ENCODE measurements at places on chromosomes 3 and 15.

DNA sequence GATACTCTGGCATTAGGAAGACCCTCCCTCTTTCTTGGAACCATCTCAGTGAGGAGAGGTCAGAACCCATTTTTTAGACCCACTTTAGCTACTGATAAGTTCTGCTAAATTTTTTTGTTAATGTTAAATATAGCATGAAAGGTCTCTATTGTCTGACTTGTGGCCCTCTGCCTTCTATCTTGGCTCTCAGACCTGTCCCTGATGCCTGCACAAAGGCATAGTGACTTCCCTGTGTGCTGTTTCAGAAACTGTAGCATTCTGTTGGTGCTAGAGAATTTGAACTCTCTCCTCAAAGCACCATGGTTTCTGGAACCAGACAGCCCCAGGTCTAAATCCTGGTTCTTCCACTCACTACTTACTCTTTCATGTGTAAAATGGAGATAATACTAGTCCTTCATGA lies 15.4 kb downstream of the MAPKBP1 start:
- no peak for DNase-seq

- DNase-seq: no peak
Observed at GRCh38 chr15:65902373-65902772, 33.1 kb downstream of the RAB11A start.

DNA sequence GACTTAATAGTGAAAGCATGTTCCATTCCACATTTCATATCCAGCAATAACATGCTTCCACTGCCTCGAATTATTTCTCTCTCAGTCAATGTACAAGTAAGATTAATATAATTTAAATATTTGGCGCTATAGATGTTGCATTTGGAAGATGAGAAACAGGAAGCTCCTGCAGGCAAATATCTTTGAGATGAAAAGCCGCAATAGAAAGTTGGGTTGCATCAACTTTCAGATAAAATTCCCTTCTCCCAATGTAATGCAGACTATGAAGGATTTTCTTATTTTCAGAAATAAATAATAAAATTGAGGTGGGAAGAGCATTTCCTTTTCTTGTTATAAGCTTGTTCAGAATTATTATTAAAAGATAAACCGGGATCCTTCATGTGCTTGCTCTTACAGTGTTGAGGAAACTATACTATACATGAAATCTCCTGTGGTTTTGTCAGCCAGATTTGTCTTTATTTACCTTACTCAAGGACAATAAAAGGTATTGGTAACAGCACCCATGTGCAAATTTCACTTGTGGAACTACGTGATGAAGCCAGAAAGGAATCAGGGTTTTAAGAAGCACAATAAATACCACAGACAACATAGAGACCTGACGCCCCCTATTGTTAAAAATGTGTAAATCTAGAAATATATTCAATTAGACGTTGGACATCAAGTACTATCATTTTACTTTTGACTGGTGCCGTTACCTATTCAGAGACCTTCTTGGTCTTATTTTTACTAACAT lies 307.0 kb downstream of the ARPP21 start:
- DNase-seq: no peak

DNA sequence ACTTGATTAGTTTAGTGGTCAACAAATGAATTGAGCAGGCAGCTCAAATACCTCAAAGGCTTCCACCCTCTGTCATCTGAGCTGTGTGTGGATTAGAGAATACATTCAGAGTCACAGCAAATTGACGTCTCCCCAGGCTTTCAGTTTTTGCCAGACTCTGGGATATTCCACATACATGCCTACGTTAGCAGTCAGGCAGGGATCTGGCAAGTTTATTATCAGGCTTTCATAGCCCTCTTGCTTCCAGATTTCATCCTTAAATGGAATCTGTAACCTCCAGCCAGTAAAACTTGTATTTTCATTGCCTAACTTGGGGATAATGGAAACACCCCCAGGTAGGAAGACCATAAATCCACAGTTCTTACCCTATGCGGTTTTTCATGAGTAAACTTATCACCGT lies 115.9 kb downstream of the RASA2 start:
- no peak for DNase-seq

- no peak for DNase-seq
Observed at GRCh38 chr3:145089337-145089736, 1071.6 kb downstream of the PLOD2 start.

GRCh38 chr3:110881069-110881468 lies 190.5 kb upstream of the NECTIN3 start:
- no peak for DNase-seq

DNA sequence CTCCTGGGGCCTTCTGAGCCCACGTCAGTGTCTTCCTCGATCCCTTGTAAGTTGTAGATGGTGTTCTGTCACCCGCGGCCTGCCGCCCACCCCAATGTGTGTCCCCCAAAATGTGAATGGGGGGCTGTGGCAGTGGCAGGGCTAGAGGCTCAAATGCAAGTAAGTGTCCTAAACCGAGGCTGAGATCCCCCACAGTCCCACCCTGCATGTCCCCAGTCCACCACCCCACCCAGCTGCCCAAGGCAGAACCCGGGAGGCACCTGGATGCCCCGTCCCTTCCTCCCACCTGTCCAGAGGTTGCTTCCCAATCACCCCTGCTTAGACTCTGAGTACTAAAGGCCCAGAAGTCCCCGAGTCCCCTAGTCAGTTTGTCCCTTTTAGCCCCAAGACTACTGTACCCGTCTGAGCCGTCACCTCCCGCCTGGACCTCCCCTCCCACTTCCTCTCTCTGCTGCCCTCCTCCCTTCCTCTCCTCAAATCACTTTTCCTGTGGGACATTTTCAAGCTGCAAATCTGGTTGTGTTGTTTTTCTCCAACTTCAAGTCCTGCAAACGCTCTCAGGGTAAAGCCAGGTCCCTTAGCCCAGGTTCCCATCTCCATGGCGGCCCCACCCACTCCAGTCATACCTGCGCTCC lies 11.8 kb upstream of the PLXND1 start:
- DNase-seq: no peak

GRCh38 chr3:150737874-150738679 lies 24.9 kb downstream of the SIAH2 start:
- peak; percentile 40 for DNase-seq

DNA sequence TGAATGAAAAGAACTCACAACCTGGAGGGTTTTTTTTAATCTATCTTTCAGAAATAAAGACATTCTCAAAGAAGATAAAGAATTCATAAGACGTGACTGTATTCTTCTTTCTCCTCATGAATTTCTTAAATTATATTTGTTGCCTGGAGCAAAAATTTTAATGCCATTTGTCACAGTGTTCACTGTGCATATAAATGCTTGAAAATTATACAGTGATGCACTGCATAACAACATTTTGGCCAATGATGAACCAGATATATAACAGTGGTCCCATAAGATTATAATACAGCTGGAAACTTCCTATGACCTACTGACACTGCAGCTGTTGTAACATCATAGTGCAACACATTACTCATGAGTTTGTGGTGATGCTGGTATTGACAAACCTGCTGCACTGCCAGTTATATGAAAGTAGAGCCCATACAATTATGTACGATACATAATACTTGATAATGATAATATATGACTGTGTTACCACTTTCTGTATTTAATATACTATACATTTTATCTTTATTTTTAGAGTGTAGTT lies 67.3 kb downstream of the P2RY1 start:
- no peak for DNase-seq

DNA sequence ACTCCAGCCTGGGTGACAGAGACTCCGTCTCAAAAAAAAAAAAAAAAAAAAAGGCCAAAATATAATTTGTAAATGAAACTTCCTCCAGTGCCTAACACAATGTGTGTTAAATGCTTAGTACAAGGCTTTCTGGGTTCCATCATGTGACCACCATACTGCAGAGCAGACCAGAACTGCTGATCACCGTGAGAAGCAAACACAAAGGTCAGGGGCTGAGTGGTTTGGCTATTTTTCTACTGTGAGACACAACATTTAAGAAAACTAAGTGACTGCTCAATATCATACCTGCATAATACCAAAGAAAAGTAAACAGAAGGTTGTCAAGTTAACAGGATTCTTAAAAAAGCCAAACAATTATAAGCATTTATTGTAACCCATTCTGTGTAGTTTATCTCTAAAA lies 13.2 kb downstream of the ABCC5 start:
- DNase-seq: no peak

GRCh38 chr3:186946756-186947375 lies 16.5 kb downstream of the ST6GAL1 start:
- DNase-seq: no peak

DNA sequence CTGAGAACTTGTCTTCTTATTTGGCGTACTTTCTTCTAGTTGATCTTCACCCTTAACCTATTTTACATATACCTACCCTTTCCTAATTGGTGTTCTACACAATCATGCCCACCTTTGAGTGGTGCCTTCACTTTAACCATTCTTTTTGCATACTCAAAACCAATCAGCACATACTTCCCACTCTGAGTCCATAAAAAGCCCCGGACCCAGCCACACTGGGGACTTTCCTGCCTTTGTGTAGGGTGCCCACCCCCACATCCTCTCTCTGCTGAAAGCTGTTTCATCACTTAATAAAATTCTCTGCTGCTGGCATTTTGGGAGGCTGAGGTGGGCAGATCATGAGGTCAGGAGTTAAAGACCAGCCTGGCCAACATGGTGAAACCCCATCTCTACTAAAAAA lies 15.9 kb upstream of the CHST2 start:
- DNase-seq: no peak
